ENCODE measurements at places on chromosomes 5 and 9.

DNA sequence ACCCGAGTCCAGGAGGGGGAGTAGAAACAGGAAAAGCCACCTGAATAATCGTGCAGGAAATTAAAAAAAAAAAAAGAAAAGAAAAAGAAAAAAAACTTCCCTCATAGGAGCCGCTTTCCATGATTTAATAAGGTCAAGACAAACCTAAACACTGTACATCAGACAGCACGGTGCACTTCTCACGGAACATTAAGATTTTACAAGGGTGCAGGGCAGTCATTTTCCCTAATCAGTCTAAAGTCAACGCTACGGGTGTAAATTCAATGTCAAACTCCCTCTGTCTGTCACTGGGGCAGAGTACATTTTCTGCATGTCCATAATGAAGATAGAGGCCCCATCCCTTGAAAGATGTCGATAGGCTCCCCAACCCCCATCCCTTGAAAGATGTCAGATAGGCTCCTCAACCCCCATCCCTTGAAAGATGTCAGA lies 139.7 kb downstream of the TSSK1B start:
- no peak for DNase-seq

GRCh38 chr5:91269198-91269597 lies 113.9 kb downstream of the ARRDC3 start:
- no peak for DNase-seq

DNA sequence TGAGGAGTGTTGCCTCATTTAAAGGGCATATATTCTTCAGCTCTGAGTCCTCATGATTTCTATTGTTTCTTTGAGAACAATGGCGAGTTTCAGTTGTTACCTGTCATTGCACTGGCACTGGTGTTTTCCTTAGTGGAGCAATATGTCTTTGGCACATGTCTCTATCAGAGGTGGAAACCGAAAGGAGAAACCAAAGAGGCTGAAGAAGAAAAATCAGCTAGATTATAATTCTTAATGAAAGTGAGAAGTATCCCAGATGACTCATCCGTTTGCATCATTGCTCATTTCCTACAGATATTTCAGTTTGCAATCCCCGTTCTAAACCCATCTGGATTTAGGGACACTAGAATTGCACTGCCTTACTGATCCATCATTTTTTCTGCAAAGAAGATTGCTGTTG lies 324.6 kb downstream of the TMEM232 start:
- no peak for DNase-seq

DNA sequence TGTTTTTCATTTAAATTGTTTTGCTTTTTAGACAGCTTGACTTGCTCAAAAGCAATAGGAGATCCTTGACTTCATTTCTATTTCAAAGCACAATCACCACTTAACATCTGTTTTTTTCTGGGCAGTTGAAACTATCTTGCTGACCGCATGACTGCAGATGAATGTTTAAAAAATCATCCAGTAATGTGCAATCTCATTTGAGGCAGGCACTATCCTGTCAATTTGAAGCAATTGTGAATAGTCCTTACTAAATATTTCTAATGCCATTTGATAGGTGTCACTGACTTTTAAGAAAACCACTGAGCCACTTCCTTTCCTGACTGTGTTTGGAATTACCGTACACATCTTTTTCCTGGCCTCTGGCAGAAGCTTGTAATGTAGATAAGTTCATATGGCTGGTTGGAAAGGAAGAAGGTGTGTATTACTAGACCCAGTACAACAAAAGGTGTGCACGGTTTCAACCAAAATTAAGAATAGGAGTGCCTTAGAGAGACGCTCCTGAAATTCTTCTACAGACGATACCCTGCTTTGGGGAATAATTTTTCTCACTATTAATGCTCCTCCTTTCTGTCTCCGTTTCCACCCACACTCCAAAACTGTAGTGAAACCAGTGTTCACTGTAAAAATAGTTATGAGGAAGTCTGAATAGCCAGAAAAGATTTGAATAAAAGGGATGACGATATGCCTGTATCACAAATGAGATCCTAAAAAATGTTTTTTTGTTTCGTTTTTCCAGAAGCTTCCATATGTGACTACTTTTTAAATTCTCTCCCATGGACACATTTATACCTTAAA lies 136.7 kb upstream of the MOCS2 start:
- no peak for DNase-seq

- no peak for DNase-seq
These were observed 35.1 kb downstream of the BASP1 start for GRCh38 chr5:17252543-17252942.

DNA sequence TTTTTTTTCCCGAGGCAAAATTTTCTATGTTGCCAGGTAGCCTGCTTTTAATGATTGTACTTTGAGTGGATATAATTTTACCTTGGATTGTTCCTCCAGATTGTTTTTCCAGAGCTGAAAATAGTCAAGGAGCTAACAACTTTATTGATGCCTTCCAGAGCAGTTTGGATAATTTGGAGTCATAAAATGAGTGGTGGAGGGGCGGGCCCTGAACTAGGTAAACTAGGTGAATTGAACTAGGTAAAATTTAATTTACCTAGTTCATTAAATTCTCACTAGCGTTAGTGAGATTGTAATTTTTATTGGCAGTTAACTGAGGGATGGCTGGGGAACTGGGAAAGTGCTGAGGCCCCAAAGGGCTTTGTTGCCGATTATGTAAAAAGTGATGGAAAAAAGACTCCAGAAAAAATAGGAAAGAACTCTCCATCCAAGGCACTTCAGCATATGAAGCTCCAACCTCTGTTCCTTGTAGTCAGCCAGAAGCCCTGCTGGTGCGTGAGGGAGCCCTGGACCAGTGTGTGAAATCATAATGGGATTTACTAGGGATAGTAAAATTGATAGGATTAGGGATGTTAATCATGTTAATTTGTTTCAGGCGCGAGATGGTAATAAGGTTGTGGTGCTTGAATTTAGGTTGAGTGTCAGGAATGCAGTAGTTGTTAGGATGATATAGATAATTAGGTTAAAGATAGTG lies 1.7 kb downstream of the DNAJC25 start:
- no peak for DNase-seq

GRCh38 chr5:14900693-14901461 lies 29.3 kb upstream of the ANKH start:
- no peak for DNase-seq

- no peak for DNase-seq
These were observed 13.6 kb upstream of the OLFM1 start for GRCh38 chr9:135073741-135074305.

DNA sequence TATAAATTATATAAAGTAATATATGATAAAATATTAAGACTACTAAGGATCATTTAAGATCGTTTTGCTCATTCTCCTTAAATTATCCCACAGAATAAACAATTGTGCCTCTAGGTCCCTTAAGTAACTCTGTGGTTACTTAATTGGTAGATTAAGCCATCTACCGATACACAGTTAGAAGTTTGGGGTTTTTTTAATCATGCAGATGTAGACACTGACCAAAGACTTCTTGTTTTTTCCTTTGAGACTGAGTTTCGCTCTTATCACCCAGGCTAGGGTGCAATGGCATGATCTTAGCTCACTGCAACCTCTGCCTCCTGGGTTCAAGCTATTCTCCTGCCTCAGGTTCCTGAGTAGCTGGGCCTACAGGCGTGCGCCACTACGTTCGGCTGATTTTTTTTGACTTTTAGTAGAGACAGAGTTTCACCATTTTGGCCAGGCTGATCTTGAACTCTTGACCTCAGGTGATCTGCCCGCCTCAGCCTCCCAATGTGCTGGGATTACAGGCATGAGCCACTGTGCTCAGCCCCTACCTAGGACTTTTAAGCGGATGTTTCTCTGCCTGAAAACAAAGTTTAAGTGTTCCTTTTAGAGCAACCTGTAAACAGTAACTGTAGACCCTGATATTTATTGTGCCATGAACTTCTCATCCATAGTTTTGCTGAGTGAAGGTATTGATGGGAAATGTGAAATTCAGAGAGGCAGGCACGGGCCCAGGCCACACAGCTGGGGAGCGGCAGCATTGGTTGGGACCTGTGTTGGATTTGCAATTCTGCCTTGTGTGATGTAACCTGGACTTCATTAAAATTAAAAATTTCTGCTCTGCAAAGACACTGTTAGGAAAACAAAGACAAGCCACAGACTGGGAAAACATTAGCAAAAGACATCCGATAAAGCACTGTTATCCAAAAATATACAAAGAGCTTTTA lies 11.6 kb downstream of the CEL start:
- DNase-seq = no peak

DNA sequence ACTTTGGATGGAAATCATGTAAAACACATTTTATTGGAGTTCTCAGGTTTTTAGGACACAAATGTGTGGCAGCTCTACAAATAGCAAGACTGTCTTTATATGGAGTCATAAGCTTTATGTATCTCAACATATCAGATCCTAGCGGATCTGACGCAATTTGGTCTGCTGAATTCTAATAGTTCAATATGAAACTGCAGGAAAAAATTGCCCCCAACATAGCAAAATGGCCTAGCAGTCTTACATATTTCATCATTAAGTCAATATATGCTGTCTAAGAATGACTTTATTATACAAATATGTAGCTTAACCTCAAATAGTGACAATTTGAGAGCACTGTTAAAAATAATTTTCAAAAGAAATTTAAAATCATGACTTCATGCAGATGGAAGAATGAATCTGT lies 244.3 kb downstream of the TAF11L14 start:
- DNase-seq = no peak

DNA sequence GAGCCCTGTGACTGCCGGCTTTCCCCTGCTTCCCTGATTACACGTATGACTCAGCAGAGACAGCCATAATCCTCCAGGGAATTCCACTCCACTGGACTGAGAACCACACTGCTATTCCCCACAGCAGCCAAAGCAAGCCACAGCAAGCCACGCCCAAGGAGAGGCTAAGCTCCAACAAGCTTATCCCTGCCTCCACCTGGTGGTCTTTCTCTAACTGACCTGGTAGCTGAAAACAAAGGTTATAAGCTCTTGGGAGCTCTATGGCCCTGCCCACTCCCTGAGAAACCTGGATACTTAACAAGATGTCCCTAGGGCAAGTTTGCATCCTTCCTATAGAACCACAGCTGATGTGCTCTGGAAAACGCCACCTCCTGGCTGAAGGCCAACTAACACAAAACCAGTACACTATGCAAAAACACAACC lies 613.7 kb upstream of the CDH18 start:
- no peak for DNase-seq

- DNase-seq = no peak
These were observed 818.2 kb downstream of the TLR4 start for GRCh38 chr9:118522093-118523028.

DNA sequence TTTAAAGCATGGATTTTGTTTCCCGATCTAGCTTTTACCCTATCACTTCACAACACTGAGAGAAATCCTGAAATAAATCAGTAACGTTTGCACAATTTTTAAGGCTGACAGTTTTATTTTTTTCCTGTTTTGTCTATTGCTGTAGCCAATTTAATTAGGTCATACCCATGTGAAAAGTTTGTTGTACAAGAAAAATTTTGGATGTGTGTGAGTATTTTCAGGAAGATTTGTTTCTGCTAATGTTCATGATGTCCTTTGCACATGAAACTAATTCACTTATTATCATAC lies 237.8 kb downstream of the ARRDC3 start:
- no peak for DNase-seq

DNA sequence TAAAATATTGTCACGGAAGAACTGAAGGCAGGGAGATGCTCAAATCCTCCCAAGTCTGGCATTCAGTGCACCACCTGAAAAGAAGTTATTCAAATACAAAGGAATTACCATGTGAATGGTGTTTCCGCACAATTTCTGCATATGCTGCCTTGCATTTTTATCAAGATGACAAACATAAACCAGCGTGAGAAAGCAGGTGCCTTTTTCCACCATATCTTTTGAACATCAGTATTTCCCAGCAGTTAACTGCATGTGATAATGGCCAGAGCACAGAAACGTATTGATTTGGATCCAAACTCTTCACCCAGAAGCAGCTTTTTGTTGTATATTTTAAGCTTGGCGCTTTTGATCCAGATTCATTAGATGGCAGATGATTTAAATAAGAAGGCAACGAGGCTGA lies 808.0 kb downstream of the TLE1 start:
- no peak for DNase-seq

- DNase-seq = no peak
These were observed 45.5 kb downstream of the HTR1A start for GRCh38 chr5:63916786-63917185.

- DNase-seq = no peak
These were observed 422.3 kb downstream of the SPATA31D1 start for GRCh38 chr9:82410866-82411265.

- no peak for DNase-seq
These were observed 7.4 kb upstream of the NXNL2 start for GRCh38 chr9:88527618-88528017.

- no peak for DNase-seq
These were observed 548.6 kb upstream of the TLE4 start for GRCh38 chr9:79023134-79023580.

GRCh38 chr5:122779451-122779850 lies 4.6 kb downstream of the SNX2 start:
- no peak for DNase-seq

- no peak for DNase-seq
These were observed 78.8 kb downstream of the FBXL17 start for GRCh38 chr5:108303086-108303485.

- no peak for DNase-seq
These were observed 19.8 kb upstream of the MRNIP start for GRCh38 chr5:179878222-179879002.
